ENCODE measurements at places on chromosomes 11 and 22. TPM values are rescaled to one million over a fixed set of nuclear protein-coding genes. Genes with fewer than 3 reads are reported as not detected.

DNA sequence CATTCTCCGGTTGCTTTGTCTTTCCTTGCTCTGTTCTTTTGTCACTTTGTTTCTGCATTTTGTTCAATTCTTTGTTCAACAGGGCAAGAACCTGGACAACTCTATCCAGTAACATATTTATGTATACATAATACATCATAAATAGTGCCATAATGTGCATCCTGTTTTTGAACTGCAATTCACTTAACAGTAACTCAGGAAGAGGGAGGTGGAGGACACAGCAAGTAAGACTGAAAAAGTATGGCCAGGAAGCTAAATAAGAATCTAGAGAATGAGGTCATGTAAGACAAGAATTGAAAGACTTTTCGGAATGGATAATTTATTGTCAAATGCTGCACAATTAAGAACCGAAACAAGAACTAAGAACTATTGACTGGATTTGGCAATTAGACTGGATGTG lies 29.2 kb upstream of the CHORDC1 start:
- DNase-seq, result no peak

GRCh38 chr22:28795071-28795693 lies 5.2 kb downstream of the XBP1 start:
- no peak for DNase-seq

GRCh38 chr11:72637926-72638325 lies 36.3 kb downstream of the PDE2A start:
- DNase-seq, result no peak

- no peak for DNase-seq
Measured at GRCh38 chr11:126585774-126586491, 230.4 kb downstream of the ST3GAL4 start.

GRCh38 chr11:6418557-6419008 lies 311 bp downstream of the APBB1 start:
- DNase-seq, result no peak

CHRNA10 gene
- 0.05 TPM for total RNA-seq
